Epithelial cell of umbilical artery (primary cell): ENCODE measurements at places on chromosomes 16 and 17. TPM values are rescaled to one million over a fixed set of nuclear protein-coding genes. Genes with fewer than 3 reads are reported as not detected.

Gene CORO7
- total RNA-seq, result 31.5 and 32.7 TPM in 2 replicates

Gene IRX3
- under 0.01 TPM in 1 of 2 replicates, not detected in the other for total RNA-seq

Gene ZPBP2
- total RNA-seq, result not detected in 2 replicates

Gene EVPL
- total RNA-seq, result under 0.01 TPM in 1 of 2 replicates, not detected in the other

Gene SYNGR3
- total RNA-seq, result 4.3 and 4.9 TPM in 2 replicates

Gene RUNDC3A
- 0.32 TPM in 1 of 2 replicates, not detected in the other for total RNA-seq

Gene SDK2
- total RNA-seq, result not detected in 2 replicates

Gene NHERF2
- total RNA-seq, result 21.8 and 46.0 TPM in 2 replicates

Gene BIRC5
- total RNA-seq, result 61.1 and 64.4 TPM in 2 replicates

Gene AATF
- total RNA-seq, result 30.5 and 35.4 TPM in 2 replicates

Gene MT1M
- not detected in 2 replicates for total RNA-seq

Gene ADCY9
- 7.5 and 12.6 TPM in 2 replicates for total RNA-seq

Gene CD300LB
- not detected in 2 replicates for total RNA-seq

Gene SEC14L5
- not detected in 2 replicates for total RNA-seq

Gene DPEP3
- total RNA-seq, result not detected in 2 replicates

Gene GRAP
- total RNA-seq, result 19.0 and 41.6 TPM in 2 replicates

Gene CMTM1
- 0.32 and 0.91 TPM in 2 replicates for total RNA-seq

Gene SLC13A2
- total RNA-seq, result not detected in 2 replicates

Gene CNTNAP4
- total RNA-seq, result not detected in 2 replicates

Gene CDH16
- not detected in 2 replicates for total RNA-seq

Gene GUCY2D
- total RNA-seq, result not detected in 2 replicates

Gene TEDC2
- total RNA-seq, result 7.4 and 9.1 TPM in 2 replicates

Gene CDRT4
- total RNA-seq, result 0.46 and 0.65 TPM in 2 replicates

Gene ABI3
- 24.0 and 24.9 TPM in 2 replicates for total RNA-seq
